Stimulated activated CD8-positive, alpha-beta memory T cell treated with anti-CD3 and anti-CD28 coated beads, Interleukin-12 subunit alpha, Interleukin-12 subunit beta, amount 100 ng/mL, for 4 hours (primary cell): ENCODE measurements at places on chromosomes 3 and 15.

DNA sequence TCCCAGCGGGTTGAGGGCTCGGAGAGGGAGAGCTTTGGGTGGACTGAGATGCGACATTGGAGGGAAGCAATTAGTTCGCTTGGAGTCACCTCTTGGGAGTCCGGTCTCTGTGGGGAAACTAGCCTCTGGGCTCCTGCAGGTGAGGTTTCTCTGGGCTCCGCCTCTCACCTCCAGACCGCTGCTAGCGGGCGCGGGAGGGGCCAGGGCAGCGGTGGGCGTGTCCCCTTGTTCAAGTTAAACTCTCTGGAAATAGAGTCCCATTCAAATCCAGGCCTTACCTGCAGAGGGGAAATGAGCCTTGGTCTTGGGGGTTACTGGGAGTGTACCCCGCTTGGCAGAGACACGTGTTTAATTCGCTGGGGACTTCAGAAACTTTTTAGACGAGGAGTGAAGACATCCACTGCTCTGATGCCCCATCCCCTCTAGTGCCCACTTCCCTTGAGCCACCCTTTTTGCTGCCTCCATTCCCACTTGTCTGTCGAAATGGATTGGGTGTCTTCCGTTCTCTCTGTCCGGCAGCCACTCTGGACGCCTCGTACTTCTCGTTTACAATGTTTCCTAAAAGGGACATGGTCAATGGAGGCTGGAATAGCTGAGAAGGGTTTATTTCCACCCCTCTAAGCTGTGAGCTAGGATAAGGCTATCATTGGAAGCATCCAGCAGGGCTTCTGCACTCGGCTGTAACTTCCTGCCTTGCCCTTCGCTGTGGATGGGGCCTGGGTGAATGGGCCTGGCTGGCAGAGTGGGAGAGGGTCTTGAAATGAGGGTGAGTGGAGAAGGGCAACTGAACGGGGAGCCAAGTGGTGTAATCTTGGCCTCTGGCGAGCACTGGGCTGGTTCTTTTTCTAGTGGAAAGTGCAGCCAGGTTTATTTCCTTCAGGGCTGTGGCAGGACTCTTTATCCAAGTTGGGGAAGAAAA is 1.1 kb downstream of the MITF start:
- DNase-seq: no peak

DNA sequence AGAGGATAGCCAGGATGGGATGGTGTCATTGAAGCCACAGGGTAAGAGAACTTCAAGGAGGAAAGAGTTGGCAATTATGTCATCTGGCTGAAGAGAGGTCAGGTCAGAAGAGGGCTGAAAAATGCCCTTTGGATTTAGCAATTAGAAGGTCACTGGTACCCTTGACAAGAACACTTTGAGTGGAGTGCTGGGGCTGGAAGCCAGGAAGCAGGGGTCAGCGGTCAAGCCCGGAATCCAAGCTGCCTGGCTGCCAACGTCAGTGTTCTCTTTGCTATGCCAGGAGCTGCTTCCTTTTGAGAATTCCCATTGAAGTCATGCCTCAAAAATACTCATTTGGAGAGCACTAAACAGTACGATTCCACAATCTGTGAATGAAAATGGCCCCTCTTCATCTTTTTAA is 386.5 kb downstream of the SHQ1 start:
- DNase-seq: no peak

- no peak for DNase-seq
Measured at GRCh38 chr3:155664925-155665695, 79.8 kb downstream of the PLCH1 start.

- no peak for DNase-seq
Measured at GRCh38 chr3:8757551-8758518, 11.6 kb downstream of the OXTR start.

DNA sequence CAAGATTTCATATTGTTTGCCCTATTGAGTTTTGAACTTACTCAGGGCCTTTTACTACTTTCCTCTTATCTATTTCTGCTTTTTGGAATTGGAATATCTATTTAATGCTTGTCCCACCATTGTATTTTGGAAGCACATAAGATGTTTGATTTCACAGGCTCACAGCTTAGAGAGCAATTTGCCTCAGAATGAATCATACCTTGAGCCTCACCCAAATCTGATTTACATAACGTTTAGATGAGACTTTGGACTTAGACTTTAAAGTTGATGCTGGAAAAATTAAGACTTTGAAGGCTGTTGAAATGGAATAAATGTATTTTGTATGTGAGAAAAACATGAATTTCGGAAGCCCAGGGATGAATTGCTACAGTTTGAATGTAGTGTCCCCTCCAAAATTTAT is 458.9 kb downstream of the CNTN6 start:
- no peak for DNase-seq

GRCh38 chr15:89912145-89912673 is 543 bp downstream of the ARPIN start:
- DNase-seq: no peak

GRCh38 chr3:194579091-194579606 is 54.1 kb downstream of the TMEM44 start:
- DNase-seq: no peak
